SK-N-SH (cell line): ENCODE measurements at places on chromosomes 2 and 18. TPM values are rescaled to one million over a fixed set of nuclear protein-coding genes. Genes with fewer than 3 reads are reported as not detected.

NETO1 gene
- polyA plus RNA-seq: not detected in 2 replicates

KCNS3 gene
- polyA plus RNA-seq: 0.05 and 0.07 TPM in 2 replicates

GKN2 gene
- polyA plus RNA-seq: not detected in 2 replicates

TEX44 gene
- polyA plus RNA-seq: not detected in 2 replicates

ZNF396 gene
- polyA plus RNA-seq: 0.41 and 0.76 TPM in 2 replicates

TNFAIP6 gene
- 0.58 and 1.0 TPM in 2 replicates for polyA plus RNA-seq
